GM12892 (cell line): ENCODE measurements at places on chromosomes 5 and 9.

DNA sequence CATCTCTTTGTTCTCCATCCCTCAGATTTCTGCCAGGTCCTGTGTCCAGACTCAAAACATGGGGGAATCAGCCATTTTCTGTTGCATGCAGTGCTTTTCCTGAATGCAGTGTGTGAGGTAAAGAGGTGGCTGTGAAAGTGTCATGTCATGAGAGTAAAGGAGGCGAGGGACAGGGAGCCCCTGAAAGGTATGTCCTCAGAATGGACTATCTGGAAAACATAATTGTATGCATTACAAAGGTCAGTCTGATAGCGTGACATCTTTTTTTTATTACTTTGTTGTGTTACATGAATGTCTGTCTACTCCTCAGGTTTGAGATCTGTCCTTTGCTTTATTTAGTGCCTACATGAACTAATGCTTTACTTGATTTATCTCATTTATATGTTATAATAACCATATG is 239.1 kb downstream of the MAN2A1 start:
- no peak for DNase-seq

DNA sequence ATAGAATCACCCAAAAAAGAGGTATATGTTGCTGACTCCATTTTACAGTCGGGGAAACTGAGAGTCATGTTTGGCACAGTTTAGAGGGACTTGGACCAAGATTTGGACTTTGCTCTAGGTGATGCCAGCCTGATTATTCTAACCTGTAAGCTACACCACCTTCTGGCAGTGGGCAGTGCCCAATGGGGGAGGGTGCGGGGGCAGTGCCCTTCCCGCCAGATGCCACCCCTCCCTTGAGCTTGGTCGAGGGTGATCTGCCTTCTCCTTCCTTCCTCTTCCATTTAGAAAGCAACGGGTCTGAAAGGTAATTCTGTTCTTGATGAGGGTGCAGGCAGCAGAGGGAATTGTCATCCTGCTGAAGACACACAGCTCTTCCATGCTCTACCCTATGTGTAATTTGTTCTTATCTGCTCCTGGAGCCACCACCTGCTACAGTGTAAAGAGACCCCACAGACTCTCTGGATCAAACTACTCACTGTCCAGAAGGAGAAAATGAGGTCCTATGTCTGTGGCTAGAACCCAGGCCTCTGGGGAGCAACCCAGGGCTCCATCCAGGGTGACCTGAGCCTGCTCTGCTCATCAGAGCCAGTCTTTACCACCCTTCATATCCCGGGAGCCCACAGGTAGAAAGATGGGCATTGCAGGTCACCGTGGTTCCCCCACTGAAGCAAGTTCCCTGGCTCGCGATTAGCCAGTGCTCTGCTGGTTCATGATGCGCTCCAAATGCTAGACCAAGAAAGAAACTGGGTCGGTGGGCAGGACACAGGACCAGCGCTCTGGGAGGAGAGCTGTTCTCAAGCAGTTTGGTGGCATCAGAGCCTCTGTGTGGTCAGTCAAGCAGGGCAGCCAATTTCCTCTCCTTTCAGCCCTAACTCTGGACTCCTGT is 156.2 kb downstream of the RGS3 start:
- DNase-seq, result no peak

DNA sequence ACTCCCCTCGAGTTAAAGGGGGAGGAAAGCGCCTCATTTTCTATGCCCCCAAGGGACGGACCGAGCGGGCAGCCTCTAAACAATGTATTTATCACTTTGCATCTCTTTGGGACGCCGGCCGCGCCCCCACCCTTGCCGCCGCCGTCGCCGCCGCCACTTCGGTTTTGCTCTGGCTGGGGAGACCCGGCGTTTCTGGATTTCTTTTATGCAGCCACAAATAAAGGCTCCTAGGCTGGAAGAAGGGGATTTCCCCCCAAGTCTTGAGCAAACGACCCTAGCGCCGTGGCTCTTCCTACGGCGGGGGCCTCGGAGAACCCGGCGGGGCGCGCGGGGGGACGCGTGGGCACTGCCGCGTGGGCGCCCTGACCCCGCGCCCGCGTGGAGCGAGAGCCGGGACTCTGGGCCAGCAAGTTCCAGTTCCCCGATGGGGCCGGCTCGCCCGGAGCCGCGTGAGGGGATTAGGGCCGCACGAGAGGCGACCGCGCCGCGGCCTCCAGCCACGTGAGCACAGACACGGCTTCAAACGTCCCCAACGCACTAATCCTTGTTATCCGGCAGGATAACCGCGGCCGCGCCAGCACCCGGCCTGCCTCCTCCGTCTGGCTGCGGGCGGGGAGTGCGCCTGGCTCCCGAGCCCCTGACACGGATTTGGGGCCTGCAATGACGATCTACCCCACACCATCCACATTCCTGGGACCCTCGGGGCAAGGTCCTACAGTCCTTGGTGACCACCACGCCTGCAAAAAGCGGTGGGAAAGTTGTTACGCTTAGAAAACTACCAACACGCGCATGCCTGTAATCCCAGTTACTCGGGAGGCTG is 7.9 kb upstream of the NEUROG1 start:
- no peak for DNase-seq

- DNase-seq, result no peak
Measured at GRCh38 chr5:38660194-38660668, 103.8 kb upstream of the LIFR start.

DNA sequence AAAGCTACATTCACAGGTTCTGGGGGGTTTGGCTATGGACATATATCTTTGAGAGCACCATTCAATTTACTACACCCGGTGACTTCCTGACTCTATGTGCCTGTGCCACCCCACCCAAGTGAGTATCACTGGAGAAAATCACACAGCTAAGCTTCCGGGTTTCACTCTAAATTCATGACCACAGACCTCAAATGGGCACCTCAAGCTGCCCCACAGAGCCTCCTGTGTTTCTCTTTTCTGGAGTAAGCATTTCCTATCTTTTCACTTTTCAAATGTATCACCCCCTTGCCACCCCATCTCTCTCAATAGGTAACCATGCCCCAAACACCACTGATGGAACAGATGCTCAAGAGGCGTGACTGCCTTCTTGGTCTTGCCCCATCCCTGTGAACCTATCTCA is 49.2 kb upstream of the NEK6 start:
- DNase-seq, result no peak

DNA sequence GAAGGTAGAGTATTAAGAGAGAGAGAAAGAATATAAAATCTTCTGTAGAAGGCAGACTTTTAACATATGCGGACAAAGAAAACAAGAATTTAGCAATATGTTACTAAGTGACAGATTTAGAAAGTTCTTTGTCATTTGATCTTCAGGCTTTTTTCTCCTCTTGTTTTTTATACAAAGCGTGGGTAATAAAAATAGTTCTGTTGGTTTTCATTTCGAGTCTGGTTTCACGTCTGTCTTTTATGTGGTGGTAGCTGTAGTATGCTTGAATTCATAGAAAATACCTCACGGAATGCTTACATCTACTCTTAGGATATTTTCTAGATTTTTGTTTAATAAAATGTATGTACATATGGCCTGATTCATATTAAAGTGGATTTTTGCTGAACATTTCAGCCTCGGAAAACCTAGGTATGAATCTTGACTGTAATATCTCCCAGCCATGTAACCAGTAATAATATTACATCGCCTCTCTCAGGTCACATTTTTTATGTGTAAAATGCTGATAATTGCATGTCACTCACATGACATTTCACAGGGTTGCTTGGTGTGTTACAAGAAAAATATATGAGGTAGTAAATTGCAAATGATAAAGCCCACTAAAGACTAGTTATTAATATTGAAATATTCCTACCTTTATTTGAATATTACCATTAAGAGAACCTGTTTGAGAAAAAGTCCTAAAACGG is 72.5 kb upstream of the TAF11L2 start:
- DNase-seq, result no peak

DNA sequence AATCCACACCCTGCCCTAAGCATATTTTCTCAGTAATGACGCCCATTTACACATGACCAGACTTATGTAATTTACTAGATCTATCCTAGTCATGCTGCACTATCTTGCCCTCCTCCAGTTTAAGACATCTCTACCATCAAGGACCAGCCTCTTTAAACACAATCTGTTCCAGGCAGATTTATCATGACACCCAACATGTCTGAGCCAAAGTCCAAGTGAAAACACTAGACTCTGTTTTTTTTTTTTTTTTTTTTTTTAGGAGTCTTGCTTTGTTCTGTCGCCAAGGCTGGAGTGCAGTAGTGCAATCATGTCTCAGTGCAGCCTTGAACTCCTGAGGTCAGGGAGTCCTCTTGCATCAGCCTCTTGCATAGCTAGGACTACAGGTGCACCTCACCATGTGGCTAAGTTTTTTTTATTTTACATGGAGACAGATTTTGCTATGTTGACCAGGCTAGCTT is 354.6 kb downstream of the ARRDC3 start:
- no peak for DNase-seq

- no peak for DNase-seq
Measured at GRCh38 chr9:76562511-76562911, 103.5 kb downstream of the GCNT1 start.

DNA sequence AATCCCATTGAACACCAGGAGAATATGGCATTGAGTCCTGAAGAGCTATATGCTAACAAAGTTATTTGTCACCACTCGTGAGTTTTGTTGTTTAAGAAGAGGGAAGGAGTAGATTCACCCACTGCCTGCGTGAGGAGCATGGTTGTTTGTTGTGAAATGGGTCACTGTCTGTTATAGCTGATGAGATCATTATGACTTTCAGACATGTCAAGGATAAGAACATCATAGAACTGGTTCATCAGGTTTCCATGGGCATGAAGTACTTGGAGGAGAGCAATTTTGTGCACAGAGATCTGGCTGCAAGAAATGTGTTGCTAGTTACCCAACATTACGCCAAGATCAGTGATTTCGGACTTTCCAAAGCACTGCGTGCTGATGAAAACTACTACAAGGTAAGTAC is 76.9 kb downstream of the SYK start:
- DNase-seq, result no peak

GRCh38 chr9:2271426-2271825 is 256.3 kb downstream of the SMARCA2 start:
- DNase-seq, result peak; percentile 15

DNA sequence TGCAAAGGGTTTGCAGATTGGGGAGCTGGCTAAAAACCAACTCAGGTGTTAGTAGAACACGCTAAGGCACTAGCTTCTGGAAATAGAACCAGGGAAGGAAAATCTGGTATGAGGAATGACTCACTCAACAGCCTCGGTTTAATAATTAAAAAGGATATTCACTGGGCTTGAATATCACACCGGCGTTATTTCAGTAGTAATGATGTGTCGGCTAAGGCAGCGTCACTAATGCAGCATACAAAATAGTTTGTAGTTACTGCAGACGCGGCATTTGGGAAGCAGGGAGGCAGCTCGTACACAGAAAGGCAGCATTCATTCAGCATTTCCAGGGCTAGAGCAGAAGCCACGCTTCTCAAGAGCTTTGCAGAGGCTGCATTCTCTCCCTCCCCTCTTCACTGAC is 1.7 kb downstream of the ADRA1B start:
- DNase-seq, result no peak

DNA sequence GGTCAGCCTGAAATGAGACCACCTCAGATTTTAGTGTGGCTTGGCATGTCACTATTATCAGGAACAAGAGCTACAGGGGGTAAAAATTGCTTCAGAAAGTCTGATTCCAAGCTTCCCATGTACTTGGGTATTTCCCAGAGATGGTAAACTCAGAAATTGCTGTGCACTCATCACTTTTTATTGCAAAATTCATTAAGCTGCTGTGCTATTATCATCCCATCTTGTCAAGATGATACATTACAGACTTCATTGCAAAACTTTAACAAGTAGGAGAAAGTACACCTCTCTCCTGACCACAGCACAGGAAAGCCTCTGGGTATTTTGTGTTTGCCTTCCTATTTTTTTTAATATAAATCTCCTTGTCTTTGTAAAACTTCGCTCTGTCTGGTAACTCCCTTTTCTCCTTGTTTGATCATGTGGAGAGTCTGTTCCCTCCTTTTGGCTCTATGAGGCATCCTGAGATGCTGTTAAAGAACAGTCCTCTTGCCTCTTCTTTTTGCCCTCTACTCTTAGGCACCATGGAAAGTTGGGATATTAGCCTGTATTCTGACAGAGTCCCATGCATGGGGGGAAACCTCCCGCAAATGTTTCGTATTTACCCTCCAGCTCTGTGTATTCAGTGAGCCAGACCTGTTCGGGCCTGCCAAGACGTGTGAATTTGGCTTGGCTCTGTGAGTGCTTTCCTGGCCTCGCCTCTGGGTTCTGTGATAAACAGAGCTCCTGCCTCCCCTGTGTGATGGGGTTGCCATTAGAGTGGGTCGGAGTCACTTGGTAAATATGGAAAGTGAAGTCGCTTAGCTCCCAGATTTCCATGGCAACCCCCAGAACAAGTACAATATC is 260.7 kb downstream of the NR3C1 start:
- no peak for DNase-seq

DNA sequence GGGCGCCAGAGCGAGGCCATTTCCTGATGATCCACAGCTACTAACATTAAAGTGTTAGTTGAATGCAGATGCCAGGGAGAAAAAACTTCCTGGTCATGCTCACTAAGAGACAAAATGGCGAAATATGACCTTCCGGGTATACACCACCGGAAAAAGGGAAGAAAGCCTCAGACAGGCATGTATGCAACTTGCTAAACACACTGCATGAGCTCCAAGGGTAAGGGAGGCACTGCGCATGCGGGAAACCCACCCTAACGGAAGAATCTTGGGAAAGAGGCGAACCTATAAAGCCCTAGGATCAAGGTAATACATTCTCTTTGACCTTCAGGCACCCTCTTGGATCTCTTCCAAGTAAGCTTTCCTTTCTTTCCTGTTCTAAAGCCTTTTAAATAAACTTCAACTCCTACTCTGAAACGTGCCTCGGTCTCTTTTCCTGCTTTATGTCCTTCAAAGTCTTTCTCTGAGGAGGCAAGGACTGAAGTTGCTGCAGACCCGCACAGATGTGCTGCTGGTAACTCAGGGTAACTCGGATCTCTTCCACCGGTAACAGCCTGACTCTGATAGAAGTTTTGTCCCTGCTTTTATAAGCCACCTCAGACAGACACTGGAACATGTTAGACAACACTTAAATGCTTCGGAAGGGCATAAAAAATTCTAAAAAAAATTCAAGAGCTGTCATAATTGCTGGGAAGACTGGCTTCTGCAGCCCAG is 64.9 kb downstream of the DTWD2 start:
- DNase-seq, result no peak

- no peak for DNase-seq
Measured at GRCh38 chr9:88390371-88390990, 2.2 kb downstream of the SPIN1 start.

DNA sequence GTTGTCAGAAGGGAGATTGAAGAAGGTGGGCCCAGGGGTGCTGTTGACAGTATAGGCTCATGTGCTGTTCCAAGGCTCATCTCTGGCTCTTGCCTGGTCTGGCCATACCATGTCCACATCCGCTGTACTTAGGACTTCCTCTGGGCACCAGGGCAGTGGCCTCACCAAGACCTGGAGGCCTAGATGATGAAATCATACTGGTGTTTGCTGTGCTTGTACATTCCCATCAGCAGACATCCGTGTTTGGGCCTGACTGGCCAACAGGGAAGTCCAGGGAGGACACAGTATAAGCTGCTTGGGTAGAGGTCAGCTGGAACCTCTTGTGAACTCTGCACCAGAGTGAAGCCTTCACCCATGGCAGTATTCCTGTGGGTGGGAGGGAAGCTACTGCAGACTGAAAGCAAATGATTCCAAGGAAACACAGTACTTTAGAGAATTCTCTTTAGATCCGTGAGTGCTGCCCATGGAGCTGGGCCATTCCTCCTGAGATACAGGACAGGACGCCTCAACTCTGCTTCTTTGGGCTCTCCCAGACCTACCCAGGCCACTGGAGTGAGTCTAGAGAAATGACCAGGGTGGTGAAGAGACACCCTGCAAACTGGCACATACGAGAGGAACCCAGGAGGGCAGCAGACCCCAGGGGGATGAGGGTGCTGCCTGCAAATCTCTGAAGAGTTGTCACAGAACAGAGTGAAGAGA is 22.5 kb downstream of the POLR1E start:
- DNase-seq, result no peak

- DNase-seq, result no peak
Measured at GRCh38 chr9:89522261-89522958, 24.5 kb upstream of the SEMA4D start.
